ENCODE measurements at places on chromosomes 1 and 21. TPM values are rescaled to one million over a fixed set of nuclear protein-coding genes. Genes with fewer than 3 reads are reported as not detected.

Gene ANGPTL7
- total RNA-seq = 0.70 TPM

- no peaks in the 10 kb centered on the region for H3K27me3 ChIP-seq
- peaks cover 78% of the 10 kb centered on the region for H3K4me1 ChIP-seq
- H3K27ac ChIP-seq = peak within 1 kb of the TSS; percentile 66
- peak; percentile 49 for DNase-seq
- peak within 1 kb of the TSS; percentile 68 for H3K4me3 ChIP-seq
These were observed at the start of gene COL16A1 for GRCh38 chr1:31703431-31704270. COL16A1 (minus strand) TSS chr1:31704017; CDS start chr1:31702193, 1,824 bp downstream.

GRCh38 chr21:44836666-44837471, 19.0 kb upstream of the SUMO3 start:
- no peaks in the 10 kb centered on the region for H3K36me3 ChIP-seq
- no peaks in the 10 kb centered on the region for H3K27me3 ChIP-seq
- H3K4me3 ChIP-seq = no peak overlapping the region
- H3K27ac ChIP-seq = no peak overlapping the region
- no peak for DNase-seq
- H3K4me1 ChIP-seq = no peaks in the 10 kb centered on the region

- H3K27ac ChIP-seq = no peak overlapping the region
- no peak overlapping the region for H3K4me3 ChIP-seq
- no peaks in the 10 kb centered on the region for H3K36me3 ChIP-seq
These were observed 100.1 kb upstream of the SLC2A1 start for GRCh38 chr1:43058545-43059360.

Measured in astrocyte (in vitro differentiated cells and primary cell).